Spleen (tissue), 13 donors: ENCODE measurements at places on chromosomes 6 and 20. TPM values are rescaled to one million over a fixed set of nuclear protein-coding genes. Genes with fewer than 3 reads are reported as not detected.

B3GALT4 gene
- total RNA-seq, result 21.2 TPM

BEND6 gene
- total RNA-seq, result 0.54 TPM

NRSN1 gene
- total RNA-seq, result not detected

GRCh38 chr6:138267971-138268895, 49.9 kb upstream of the PBOV1 start:
- no peaks in the 10 kb centered on the region for H3K36me3 ChIP-seq
- no peak overlapping the region for H3K27ac ChIP-seq
- H3K27me3 ChIP-seq, result no peaks in the 10 kb centered on the region
- no peaks in the 10 kb centered on the region for H3K4me1 ChIP-seq
- no peak for DNase-seq

TRIM31 gene
- not detected for total RNA-seq

MMS22L gene
- 19.5 TPM for total RNA-seq

PERP gene
- total RNA-seq, result 0.85 TPM

GRCh38 chr20:20393207-20394120, 25.6 kb downstream of the INSM1 start:
- peaks cover 23% of the 10 kb centered on the region for H3K4me1 ChIP-seq
- peaks cover 75% of the 10 kb centered on the region for H3K36me3 ChIP-seq
- H3K4me3 ChIP-seq, result no peak overlapping the region
- H3K27me3 ChIP-seq, result no peaks in the 10 kb centered on the region
- DNase-seq, result no peak
- H3K27ac ChIP-seq, result no peak overlapping the region
